ENCODE measurements at places on chromosomes 1 and 21. TPM values are rescaled to one million over a fixed set of nuclear protein-coding genes. Genes with fewer than 3 reads are reported as not detected.
A peak's percentile ranks its signal among the peaks of the same experiment; 100 is the strongest.

GRCh38 chr1:86708920-86709319, 4.5 kb downstream of the SH3GLB1 start:
- DNase-seq, result no peak

GRCh38 chr1:201719812-201720521, 109.0 kb upstream of the IPO9 start:
- DNase-seq, result peak; percentile 79

- DNase-seq, result no peak
These were observed 391.6 kb downstream of the PBX1 start for GRCh38 chr1:164950541-164950986.

GRCh38 chr1:219529116-219529515, 83.8 kb downstream of the ZC3H11B start:
- no peak for DNase-seq

- peak; percentile 68 for DNase-seq
These were observed at the start of gene GPATCH4 for GRCh38 chr1:156601122-156601830. Gene GPATCH4, minus strand, starts transcription at chr1:156601479.

GRCh38 chr21:41478319-41479177, 29.4 kb downstream of the TMPRSS2 start:
- no peak for DNase-seq

- no peak for DNase-seq
These were observed 164.3 kb upstream of the ATP1B1 start for GRCh38 chr1:168942165-168942564.

DNA sequence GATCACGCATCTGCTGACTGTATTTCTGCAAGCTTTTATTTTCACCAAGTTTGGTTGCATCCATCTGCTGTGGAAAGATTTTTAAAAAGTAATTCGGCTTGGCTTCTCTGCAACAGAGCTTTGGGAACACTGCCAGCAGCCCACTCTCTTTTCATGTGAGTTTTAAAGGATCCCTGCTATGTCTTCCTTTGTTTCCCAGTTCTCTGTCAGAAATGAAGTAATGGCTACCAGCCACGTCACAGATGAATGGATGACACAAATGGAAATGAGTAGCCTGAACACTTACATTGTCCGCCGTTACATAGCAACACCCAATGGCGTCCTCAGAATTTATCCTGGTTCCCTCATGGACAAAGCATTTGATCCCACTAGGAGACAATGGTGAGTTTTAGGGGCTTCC, 80.6 kb upstream of the RAVER2 start:
- no peak for DNase-seq

GRCh38 chr1:244800821-244801220, 34.6 kb upstream of the COX20 start:
- DNase-seq, result no peak

DNA sequence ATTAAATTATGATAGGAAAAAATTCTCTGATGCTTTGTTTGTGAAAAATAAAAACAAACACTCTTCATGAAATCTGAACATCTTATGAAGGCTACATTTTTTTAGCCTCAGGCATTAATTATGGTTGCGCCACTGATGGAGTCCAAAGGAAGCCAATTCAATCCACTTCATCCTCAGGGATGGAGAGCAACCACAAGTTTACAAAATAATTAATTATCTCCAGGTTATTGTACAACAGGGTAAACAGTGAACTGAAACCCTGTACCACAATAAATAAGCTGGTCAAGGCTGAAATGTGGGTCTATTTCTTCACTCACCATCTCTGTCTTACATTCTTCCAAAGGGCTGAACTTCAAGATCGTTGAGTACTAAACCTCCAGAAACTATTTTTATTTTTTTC, 49.2 kb downstream of the MRPL39 start:
- no peak for DNase-seq

DNA sequence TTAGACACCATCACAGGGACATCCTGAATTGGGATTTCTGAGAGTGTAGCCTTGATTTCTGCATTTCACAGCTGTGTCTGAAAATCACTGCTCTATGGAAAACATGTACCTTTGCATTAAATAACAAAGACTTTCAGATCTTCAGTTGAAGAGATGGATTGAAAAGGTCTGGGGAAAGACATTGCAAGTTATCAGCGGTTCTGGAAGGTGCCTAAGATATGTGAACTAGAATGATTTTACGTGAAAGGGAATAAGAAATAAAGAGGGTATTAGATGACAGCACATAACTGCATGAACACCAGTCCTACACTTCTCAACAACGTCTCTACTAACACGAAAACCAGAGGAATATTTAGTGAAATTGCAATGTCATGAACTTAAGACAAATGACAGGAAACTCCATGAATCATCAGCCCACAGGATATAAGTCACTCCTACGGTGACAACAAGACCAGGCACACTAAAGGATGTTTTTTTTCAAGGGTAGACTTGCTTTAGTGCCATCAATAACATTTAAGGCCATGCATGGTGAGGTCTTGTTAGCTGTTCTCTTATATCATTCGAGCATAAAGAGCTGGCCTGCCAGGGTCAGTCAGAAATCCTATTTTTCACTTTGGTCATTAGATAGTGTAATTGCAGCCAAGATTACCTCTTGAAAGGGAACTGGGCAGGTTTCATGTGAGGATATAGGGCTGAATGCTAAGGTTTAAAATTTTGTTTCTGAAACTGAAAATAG, 283.1 kb downstream of the GRIK1 start:
- DNase-seq, result no peak

Gene PLA2G4A
- 2.7 TPM for total RNA-seq

Gene CLEC20A
- total RNA-seq, result not detected

Gene IBA57
- 15.0 TPM for total RNA-seq

Data from left ventricle myocardium inferior (tissue), 1 donor.